NCI-H2081 (cell line): ENCODE measurements at places on chromosomes 1 and 21.

- peak; percentile 74 for DNase-seq
These were observed 11.0 kb upstream of the LMX1A start for GRCh38 chr1:165367375-165367993.

DNA sequence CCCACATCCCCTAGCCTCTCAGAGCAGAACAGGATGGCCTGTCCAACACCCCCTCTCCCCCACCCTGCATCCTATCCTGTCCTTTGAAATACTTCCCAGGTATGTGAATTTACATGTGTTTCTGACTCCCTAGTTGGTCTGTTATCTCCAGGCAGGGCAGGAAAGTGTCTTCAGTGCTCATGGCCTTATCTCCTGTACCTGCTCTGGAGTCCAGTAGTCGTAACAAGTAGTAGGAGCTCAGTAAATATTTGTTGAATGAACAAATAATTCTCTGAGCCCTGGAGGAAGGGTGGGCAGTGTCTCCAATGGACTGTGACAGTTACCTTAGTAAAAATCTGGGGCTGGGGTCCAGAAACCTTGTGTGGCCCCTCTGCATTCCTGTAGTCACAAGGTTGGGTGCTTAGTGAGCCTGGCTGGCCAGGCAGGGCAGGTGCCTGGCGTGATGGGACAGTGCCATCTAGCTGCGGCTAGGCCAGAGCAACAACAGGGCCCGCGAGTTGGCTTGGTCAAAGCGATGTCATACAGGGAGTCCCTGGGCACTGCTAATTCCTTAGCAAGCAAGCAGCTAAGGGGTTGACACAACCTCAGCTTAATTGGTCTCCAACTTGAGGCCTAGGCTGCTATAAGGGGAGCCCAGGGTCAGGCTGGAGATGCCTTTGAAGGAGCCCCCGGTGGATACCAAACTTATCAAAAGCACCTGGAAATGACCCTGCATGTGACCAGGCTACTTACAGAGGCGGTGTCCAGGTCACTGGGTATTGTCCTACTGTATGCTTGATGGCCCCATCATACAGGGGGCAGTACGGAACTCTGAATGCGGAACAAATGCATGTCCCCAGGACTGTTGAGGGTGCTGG is 89.0 kb upstream of the PPM1J start:
- peak; percentile 29 for DNase-seq

GRCh38 chr1:159250638-159251216 is 46.1 kb downstream of the ACKR1 start:
- DNase-seq = no peak

- DNase-seq = peak; percentile 26
These were observed 99.6 kb downstream of the CRB1 start for GRCh38 chr1:197367627-197368026.

GRCh38 chr1:8158995-8159394 is 132.9 kb upstream of the ERRFI1 start:
- DNase-seq = no peak

GRCh38 chr1:53079251-53079650 is 17.2 kb downstream of the PODN start:
- DNase-seq = no peak

DNA sequence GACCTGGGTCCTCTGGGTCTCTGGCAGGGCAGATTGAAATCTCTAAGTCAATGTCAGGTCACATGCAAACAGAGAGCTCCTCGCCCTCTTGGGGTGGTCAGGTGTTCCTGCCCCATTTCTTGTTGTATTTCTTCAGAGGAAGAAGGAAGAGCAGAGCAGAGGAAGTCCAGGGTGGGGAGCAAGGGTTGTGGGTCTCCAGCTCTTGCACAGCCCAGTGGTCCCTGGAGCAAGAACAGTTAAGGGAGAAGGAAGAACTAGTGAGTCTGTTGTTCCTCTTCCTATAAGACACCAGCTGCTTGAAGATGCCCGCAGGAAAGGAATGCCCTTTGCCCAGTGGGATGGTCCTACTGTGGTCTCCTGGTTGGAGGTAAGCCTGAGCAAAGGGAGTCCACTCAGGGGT is 26.3 kb downstream of the MYOG start:
- no peak for DNase-seq

GRCh38 chr1:229105109-229105508 is 165.8 kb upstream of the RAB4A start:
- DNase-seq = no peak

DNA sequence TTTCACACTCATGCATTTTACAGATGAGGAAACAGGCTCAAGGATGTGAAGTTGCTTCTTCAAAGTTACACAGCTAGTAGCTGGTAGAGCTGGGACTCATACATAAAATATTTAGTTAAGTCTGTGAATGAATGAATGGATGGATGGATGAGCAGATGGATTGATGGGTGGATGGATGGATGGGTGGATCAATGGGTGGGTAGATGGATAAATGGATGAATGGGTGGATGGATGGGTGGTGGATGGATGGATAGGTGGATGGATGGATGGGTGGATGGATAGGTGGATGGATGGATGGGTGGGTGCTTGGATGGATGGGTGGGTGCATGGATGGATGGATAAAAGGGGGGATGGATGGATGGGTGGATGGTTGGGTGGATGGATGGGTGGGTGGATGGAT is 240.9 kb downstream of the GRIK3 start:
- no peak for DNase-seq

DNA sequence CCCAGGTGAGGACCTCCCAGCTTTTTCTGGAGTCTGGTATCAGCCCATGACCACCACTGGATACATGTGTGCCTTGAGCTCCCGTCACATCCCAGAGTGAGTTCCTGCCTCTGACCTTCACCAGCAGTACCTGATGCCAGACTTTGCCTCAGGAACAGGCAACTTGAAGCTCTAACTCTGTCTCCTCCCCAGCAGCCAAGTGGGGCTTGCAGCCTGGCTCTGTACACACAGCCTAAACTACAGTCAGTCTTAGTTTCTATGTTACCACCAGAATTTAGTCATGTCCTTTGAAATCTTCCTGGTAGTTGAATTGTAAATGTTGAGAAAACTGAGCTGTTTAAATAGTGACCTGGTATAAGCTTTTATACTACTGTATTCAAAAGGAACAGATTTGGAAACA is 206.5 kb downstream of the LRRC40 start:
- no peak for DNase-seq

DNA sequence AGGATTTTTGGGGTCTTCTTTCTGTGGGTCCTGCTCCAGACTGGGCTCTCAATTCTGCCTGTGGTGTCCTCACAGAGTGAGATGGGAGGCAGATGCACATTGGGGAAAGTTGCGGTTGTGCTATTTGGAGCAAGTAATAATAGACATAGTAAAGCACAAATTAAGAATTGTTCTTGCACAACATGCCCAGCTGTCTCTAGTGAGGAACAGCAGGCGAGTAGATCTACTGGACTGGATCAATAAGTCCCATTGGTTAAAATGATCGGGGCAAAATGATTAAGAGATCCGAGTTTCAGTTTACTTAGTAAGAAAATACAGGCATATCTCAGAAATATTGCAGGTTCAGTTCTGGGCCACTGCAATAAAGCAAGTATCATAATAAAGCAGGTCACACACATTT is 448.3 kb upstream of the PROX1 start:
- DNase-seq = no peak

GRCh38 chr1:34477632-34478141 is 277.2 kb upstream of the GJB5 start:
- no peak for DNase-seq

GRCh38 chr1:6580119-6580592 is 362 bp downstream of the ZBTB48 start:
- DNase-seq = no peak

DNA sequence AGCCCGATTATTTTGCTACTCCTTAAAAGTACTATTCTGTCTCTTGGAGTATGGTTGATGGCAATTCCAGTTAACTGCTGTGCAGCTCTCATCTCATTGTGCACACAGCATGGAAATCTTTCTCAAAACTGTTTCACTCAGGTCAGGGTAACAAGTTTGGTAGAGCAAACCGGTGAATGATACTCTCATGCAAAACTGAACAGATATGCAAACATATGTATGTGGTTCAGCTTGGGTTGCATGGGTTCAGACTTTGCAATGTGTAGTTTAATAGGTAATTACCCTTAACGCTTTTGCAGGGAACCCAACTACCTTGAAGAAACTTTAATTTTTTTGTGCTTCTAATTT is 2.2 kb downstream of the GADD45A start:
- no peak for DNase-seq

- DNase-seq = no peak
These were observed 172.6 kb downstream of the PTPRC start for GRCh38 chr1:198811449-198811848.
